Pancreas (tissue), 10 donors: ENCODE measurements at places on chromosomes 1 and 21. TPM values are rescaled to one million over a fixed set of nuclear protein-coding genes. Genes with fewer than 3 reads are reported as not detected.

DNA sequence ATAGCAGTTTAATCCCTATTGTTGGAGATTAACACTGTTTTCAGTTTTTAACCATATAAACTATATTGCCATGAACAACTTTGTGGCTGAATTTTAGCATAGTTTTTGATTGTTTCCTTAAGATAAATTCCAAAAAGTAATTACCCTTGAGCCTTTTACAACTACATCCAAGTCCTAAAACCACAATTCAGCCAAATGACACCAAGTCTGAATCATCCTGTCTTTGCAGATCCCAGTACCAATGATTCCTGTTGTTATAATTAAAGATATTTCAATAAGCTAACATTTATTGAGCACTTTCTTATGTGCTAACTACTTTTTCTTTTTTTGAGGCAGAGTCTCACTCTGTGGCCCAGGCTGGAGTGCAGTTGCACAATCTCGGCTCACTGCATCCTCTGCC, 35.6 kb downstream of the IL23R start:
- no peak for DNase-seq

The KCNH1 gene
- 0.37 TPM for total RNA-seq

GRCh38 chr1:145690587-145691558, 16.3 kb downstream of the PDZK1 start:
- DNase-seq: no peak

The OLIG2 gene
- not detected for total RNA-seq
